Peyer's patch (tissue), 4 donors: ENCODE measurements at places on chromosomes 4 and X. TPM values are rescaled to one million over a fixed set of nuclear protein-coding genes. Genes with fewer than 3 reads are reported as not detected.

DNA sequence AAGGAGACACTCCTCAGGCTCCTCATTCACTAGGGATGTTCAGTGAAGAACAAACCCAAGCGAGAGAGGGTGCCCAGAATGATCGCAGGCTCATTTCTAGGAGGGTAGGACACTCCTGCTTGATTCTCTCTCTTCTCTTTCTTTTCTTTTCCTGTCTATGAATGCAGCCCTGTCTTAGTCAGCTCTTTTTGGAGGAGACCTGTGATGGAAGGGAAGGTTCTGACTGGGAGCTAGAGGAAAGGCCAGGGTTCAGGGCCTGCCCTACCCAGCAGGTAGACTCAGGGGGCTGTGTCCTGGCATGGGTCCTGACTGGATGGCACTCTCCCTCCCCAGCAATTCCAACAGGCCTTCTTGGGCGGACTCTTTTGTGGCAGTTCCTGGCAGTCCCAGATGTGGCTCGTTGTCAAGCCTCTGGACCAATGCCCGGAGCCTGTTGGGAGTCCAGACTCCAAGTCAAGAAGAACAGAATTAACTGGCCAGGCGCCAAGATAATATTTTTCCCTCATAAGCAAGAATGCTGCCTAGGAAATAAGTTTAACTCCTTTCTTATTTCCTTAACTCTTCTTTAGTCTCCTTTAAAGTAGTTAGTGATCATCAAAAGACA is 139.4 kb upstream of the SCML1 start:
- peak; percentile 76 for DNase-seq

- DNase-seq, result no peak
Measured at GRCh38 chr4:36220776-36221175, 23.5 kb downstream of the ARAP2 start.

DNA sequence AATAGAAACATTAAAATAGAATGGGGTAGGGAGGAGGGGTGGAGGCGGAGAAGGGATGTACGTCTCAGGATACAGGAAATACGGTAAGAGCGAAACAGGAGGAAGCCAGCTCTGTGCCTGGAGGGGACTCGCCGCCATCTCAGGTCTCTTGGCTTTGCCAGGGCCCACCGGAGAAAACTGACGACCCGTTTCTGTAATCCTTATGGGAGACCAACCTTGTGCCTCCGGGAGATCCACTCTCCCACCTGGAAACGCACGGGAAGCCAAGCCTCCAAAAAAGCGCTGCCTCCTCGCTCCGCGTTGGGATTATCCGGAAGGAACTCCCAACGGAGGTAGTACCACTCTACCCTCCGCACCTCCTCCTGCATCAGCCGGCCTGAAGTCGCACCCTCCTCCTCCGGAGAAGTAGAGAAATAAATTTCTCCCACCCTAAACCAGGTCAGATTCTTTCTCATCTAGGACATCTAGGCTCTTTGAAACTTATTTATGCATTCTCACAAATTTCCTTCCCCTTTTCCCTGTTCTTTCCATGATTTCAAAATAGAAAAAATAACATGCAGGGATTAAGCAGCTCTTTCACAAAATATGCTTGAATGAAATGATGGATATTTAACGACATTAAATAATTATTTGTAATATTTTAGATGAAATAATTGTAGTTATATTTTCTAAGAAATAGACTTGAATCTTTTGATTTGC is at the start of gene NBDY:
NBDY (plus strand) TSS at position 92 of the 699 bp plus-strand sequence; CDS start at position 203, 111 bp downstream.
- peak; percentile 70 for DNase-seq

- no peak for DNase-seq
Measured at GRCh38 chr4:30262379-30262778, 457.8 kb upstream of the PCDH7 start.

DNA sequence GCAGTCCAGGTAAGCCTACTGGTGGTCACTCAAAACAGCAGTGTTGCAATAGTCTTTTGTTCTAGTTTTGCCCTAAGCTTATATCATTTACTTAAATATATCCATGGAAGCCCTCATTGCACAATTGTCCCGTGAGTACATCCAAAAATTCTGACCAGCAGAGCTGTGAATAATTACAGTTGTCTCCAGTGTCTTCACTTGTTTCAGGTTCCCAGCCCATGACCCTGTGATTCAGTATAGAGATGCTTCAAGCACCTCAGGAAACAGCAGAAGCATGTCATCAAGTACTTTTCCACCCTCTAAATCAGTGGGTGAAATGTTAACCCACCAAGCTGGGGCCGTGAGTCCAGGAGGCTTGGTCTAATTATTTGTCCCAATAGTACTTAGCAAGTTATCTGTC is 214.9 kb upstream of the RPS6KA3 start:
- no peak for DNase-seq

GRCh38 chr4:38449506-38450174 is 214.4 kb upstream of the KLF3 start:
- no peak for DNase-seq

GRCh38 chr4:38192516-38192915 is 232.3 kb downstream of the PTTG2 start:
- no peak for DNase-seq

GRCh38 chr4:8754634-8755589 is 116.7 kb downstream of the HMX1 start:
- no peak for DNase-seq

The SPANXA1 gene
- not detected for total RNA-seq

The PCDH10 gene
- total RNA-seq, result 0.53 TPM

The ADH5 gene
- total RNA-seq, result 80.0 TPM

The CXXC4 gene
- total RNA-seq, result 3.5 TPM

The CLNK gene
- total RNA-seq, result not detected

The ESX1 gene
- not detected for total RNA-seq

The DCAF12L2 gene
- not detected for total RNA-seq
